ENCODE measurements at places on chromosomes 1 and 21. TPM values are rescaled to one million over a fixed set of nuclear protein-coding genes. Genes with fewer than 3 reads are reported as not detected.

DNA sequence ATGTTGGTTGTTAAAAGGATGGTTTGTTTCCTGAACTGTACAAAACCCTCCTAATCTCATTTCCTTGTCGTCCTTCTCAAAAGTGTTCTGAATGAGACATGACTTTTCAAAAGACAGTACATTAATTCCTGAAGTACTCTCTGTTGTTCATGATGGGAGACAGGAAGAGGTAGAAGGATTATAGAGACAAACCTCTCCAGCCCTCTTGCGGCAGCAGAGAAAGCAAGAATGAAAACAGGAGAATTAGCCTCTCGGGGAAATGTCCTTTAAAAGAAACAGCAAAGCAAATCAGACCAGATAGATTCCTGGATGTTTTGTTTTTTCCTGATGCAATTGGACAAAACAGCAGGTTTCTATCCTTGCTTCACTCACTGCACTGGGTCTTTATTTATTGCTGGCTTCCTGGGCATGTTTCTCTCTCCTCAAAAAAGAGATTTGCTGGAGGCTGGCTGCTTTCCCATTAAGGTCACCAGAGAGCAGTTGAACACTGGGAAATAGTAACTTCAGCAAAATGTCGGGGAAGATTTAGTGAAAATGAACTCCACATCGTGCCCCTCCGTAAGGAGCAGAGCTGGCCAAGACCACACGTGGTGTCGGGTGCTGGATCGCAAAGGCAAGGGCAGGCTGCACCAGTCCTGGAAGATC, 145.8 kb upstream of the SYT6 start:
- no peak overlapping the region for H3K27ac ChIP-seq
- no peak for DNase-seq
- H3K36me3 ChIP-seq: no peaks in the 10 kb centered on the region
- no peaks in the 10 kb centered on the region for H3K4me1 ChIP-seq

DNA sequence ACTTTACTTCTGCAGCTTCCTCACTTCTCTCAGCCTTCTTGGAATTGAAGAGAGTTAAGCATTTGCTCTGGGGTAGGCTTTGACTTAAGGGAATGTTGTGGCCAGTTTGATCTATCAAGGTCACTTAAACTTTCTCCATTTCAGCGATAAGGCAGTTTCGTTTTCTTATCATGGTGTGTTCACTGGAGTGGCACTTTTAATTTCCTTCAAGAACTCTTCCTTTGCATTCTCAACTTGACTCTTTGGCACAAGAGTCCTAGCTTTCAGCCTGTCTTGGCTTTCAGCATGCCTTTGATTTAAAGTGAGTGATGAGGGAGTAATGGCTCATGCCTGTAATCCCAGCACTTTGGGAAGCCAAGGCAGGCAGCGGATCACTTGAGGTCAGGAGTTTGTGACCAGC, 38.7 kb downstream of the HS2ST1 start:
- peaks cover 8% of the 10 kb centered on the region for H3K4me1 ChIP-seq
- H3K4me3 ChIP-seq: no peak overlapping the region
- no peaks in the 10 kb centered on the region for H3K36me3 ChIP-seq
- DNase-seq: no peak

AGRN gene
- total RNA-seq: 33.9 TPM

GRCh38 chr1:151832318-151832980, 847 bp upstream of the RORC start:
- H3K36me3 ChIP-seq: no peaks in the 10 kb centered on the region
- H3K27me3 ChIP-seq: peaks cover 7% of the 10 kb centered on the region
- peak; percentile 80 for DNase-seq
- H3K4me1 ChIP-seq: peaks cover 17% of the 10 kb centered on the region
- peak overlapping the region; percentile 54 for H3K27ac ChIP-seq
- H3K4me3 ChIP-seq: no peak overlapping the region

DNA sequence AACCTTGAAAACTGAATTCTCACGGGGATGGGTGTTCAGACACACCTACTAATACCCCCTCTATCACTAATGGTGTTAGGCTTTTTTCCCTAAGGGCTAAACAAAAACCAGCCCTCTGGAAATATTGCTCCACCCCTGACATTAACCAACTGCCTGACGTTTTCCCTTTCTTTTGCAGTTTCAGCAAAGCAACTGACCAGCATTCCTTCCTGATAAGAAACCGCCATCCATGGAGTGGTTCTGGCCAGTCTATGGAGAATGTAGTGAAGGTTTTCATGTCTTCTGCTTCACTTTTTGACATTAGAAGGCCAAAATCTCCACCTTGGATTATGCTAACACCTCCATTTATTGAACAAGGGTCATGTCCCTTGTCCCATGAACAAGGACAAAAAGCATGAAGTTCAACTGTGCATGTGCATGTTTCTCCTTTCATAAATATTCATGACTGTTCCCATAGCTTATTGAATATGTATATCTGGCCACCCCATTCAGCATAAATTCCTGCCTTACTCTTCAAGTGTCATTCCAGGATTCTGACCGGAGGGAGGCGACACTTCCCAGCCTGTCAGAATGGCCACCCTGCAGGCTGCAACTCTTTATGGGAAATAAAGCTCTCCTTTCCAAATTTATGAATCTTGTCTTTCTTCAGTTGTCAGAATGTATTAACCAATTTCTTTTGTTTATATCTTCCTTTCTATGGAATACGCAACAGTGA, 314.3 kb downstream of the HHIPL2 start:
- no peak overlapping the region for H3K27ac ChIP-seq
- H3K4me1 ChIP-seq: no peaks in the 10 kb centered on the region
- H3K36me3 ChIP-seq: no peaks in the 10 kb centered on the region
- H3K4me3 ChIP-seq: no peak overlapping the region
- no peaks in the 10 kb centered on the region for H3K27me3 ChIP-seq

DNA sequence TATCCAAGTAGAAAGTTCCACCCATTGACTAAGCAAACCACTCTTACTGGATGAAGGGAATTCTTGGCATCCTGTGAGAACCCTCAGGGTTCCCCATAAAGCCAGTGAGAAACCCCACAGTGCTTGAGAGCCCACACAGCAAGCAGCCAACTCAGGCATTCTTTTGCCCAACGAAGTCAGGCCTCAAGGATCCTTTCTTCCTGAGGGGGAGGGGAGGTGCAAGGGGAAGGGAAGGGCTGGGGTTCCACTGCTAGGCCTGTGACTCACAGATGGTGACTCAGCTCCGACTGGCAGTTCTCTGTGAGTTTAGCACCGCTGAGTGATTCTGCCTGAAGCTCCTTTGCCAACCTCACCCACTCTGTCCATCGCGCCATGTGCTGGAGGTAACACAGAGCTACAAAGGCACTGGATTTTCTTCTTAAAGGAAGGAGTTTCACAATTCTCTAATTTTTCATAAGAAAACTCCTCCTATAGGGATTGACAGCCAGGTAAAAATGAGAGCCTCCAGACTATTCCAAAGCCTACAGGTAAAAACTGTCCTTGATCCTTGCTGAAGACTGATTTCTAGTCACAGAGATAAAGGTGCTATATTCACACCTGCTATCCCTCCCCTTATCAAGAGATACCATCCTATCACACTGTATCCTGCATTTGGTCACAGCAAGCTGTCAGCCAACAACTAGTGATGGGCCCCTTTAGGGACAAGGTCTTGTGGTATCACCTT, 4.8 kb downstream of the ENO1 start:
- H3K27ac ChIP-seq: peak overlapping the region; percentile 69
- no peak overlapping the region for H3K4me3 ChIP-seq
- no peaks in the 10 kb centered on the region for H3K27me3 ChIP-seq
- H3K4me1 ChIP-seq: peaks cover 63% of the 10 kb centered on the region

- no peaks in the 10 kb centered on the region for H3K36me3 ChIP-seq
- no peaks in the 10 kb centered on the region for H3K27me3 ChIP-seq
- H3K4me1 ChIP-seq: peaks cover 43% of the 10 kb centered on the region
- no peak for DNase-seq
- H3K4me3 ChIP-seq: no peak overlapping the region
These were observed 255.1 kb upstream of the FGGY start for GRCh38 chr1:59041646-59042277.

LAMC2 gene
- total RNA-seq: 0.89 TPM

DNA sequence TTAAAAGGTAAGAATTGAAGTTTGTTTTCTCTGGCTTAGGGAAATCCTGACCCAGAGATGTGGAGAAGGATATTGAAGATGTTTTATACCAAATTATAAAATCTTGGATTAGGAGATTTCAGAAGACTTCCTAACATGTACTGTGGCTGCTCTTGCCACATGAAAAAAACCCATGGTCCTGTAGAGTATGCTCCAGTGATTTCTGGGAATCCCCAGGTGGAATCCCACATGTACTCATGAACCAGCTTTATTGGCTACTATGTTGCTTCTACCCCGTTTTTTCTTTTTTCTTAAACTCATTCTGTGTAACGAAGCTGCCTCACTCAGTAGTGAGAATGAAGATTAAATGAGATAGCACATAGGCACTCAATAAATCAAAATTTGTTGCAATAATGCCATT, 132.7 kb upstream of the SGIP1 start:
- no peak overlapping the region for H3K4me3 ChIP-seq
- no peaks in the 10 kb centered on the region for H3K27me3 ChIP-seq
- no peak overlapping the region for H3K27ac ChIP-seq
- H3K4me1 ChIP-seq: peaks cover 14% of the 10 kb centered on the region

DNA sequence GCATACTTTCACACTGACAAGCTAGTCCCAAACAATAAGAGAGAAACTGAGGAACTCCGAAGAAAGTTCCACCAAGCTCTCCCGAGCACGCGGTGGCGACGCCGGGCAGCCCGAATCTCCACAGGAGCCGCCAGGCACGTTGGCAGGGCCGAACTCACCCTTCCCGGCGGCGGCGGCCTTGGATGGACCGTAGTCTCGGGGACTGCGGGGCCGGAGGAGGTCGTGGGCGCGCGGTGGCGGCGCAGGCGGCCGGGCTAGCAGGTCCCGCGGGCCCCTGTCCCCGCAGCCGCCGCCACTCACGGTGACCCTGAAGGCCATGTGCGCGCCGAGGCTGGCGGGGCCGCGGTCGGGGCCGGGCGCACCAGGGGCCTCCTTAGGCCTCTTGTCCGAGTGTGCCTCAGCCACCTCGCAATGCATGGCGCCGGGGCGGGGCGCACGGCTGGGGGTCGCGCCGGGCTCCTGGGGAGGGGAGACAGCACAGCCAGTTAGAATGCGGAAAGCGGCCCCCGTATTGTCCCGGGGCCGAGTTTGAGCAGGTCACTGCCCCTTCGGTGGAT, 1.2 kb downstream of the GLIS1 start:
- H3K36me3 ChIP-seq: no peaks in the 10 kb centered on the region
- H3K27me3 ChIP-seq: peaks cover 83% of the 10 kb centered on the region
- peak overlapping the region; percentile 68 for H3K4me3 ChIP-seq
- no peak overlapping the region for H3K27ac ChIP-seq
- peaks cover 11% of the 10 kb centered on the region for H3K4me1 ChIP-seq

TACSTD2 gene
- 0.14 TPM for total RNA-seq

All from heart right ventricle (tissue), 16 donors.